ENCODE measurements at places on chromosomes 7 and 10.

GRCh38 chr10:47253030-47253637 lies 46.9 kb upstream of the GDF10 start:
- DNase-seq, result no peak

GRCh38 chr10:132725202-132725601 lies 60.7 kb downstream of the NKX6-2 start:
- DNase-seq, result no peak

- DNase-seq, result no peak
These were observed 188.5 kb upstream of the BMPER start for GRCh38 chr7:33716581-33717477.

DNA sequence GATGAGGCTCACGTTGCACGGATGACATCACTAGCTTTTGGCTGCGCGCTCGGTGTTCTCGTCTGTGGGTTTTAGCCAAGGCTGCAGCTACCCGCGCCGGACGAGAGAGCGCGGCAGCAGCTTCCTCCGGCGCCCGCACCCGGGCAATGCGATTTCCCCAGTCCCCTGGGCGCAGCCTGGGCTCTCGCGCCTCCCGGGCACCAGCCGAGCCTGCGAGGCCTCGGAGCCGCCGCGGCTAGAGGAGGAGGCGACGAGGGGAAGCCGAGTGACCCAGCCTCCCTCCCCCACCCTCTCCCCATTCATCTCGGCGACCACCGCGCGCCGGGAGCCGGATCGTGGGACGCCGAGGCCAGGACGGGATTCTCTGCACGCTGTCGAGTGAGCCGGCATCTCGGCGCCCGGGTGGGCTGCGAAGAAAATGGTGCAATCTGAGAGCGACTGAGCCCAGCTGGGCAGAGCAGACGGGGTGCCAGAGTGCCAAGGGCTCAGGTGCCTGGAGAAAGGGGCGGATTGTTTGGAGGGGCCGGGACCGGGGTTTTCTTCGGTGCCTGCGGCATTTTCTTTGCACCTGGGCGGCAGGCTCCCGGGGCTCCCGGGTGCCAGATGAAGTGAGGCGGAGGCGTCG lies 1.2 kb upstream of the TMEM178B start:
- DNase-seq, result peak; percentile 86

- DNase-seq, result no peak
These were observed 206.6 kb downstream of the LSM5 start for GRCh38 chr7:32283546-32283945.

GRCh38 chr7:152924826-152925411 lies 165.4 kb downstream of the ACTR3B start:
- DNase-seq, result no peak

- DNase-seq, result no peak
These were observed 37.8 kb downstream of the SP8 start for GRCh38 chr7:20748853-20749252.

DNA sequence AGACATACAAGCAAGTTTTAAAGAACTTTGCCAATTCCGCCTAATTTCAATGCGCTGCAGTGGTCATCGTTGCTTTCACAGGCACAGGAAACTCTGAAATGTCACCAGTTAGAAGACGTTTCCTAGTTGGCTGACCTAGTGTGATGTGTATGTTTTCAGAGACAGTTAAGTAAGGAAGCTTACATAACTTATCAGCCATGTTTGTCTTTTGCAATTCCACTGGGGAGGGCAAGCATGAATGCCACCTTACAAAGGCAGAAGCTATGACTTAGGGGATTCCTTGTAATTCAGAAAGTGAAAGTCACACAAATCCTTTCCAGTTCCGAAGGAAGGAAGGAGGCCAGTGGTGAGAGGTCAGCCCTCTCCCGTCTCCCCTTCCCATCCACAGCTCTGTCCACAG lies 15.0 kb upstream of the NPS start:
- DNase-seq, result no peak

DNA sequence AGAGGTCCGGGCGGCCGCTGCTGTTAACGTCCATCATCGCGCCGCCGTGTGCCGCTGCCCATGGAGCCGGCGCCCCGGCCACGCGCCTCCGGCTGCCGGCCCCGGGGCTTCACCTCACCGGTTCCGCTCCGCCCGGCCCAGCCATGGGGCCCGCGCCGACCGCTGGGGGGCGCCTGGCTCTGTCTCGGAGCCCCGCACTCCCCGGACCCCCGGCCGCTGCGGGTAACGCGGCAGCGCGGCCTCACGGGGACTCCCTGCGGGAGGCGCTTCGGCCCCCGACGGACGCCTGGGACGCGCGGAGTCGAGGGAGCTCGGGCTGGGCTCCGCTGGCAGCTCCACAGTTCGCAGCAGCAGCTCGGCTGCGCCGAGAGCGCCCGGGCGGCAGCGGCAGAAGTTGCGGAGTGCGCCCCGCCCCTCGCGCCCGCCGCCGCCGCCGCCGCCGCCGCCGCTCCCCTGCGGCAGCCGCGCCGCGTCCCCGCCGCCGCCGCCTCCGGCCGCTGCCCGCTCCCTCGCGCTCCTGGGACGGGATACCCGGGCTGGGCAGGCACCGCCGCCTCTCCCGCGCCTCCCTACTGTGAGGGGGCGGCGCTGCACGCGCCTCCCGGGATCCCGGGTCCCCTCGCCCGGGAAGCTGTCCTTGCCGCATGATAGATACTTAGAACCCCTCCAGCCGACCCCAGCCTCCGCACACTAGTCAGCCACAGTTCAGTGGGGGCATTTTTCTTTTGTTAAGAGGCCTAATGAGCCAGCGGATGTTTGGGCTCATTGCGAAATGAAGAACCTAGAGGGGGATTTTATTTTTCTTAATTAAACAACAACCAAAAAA lies at the start of gene HTR7:
HTR7 (minus strand) TSS at position 405 of the 826 bp plus-strand sequence; CDS start at position 37, 368 bp downstream.
- DNase-seq, result no peak

Measured in NCI-H748 treated with DMSO at 0.1 percent for 48 hours (cell line).